ENCODE measurements at places on chromosomes 16 and 17.
A peak's percentile ranks its signal among the peaks of the same experiment; 100 is the strongest.

GRCh38 chr17:64502809-64503208 lies 3.3 kb downstream of the DDX5 start:
- no peak for DNase-seq

- DNase-seq, result no peak
Observed at GRCh38 chr16:86033016-86033474, 134.1 kb downstream of the IRF8 start.

DNA sequence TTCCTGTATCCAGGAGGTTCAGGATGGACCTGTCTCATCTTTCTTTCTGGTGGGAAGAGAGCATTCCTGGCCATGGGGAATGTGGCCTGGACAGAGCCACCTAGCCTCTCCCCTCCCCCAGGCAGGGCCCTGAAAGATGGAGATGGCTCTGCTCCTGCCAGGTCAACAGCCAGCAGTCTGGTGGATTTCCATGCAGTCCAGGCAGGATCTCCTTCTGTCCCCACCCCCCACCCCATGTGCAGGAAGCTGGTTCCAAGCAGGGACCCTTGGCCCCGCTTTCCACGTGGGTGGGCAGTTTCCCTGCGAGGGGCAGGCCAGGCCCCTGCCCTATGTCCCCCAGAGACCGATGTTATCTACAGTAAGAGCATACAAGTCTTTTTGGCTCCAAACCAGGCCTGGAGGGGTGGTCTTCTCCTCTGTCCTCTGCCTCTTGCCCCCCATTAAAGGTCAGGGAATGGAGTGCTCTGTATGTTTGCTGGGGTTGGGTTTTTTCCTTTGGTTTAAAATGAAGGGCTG lies 240.5 kb downstream of the SEC14L1 start:
- no peak for DNase-seq

DNA sequence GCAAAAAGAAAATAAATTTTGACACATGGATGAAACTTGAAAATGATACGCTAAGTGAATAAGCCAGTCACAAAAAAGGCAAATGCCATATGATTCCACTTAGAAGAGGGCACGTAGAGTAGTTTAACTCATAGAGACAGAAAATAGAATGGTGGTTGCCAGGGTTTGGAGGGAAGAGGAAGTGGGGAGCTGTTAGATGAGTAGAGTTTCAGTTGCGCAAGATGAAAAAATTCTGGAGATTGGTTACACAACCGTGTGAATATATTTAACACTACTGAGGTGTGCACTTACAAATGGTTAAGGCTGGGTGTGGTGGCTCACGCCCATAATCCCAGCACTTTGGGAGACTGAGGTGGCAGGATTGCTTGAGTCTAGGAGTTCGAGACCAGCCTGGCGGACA lies 93.4 kb upstream of the TMEM132E start:
- DNase-seq, result no peak

DNA sequence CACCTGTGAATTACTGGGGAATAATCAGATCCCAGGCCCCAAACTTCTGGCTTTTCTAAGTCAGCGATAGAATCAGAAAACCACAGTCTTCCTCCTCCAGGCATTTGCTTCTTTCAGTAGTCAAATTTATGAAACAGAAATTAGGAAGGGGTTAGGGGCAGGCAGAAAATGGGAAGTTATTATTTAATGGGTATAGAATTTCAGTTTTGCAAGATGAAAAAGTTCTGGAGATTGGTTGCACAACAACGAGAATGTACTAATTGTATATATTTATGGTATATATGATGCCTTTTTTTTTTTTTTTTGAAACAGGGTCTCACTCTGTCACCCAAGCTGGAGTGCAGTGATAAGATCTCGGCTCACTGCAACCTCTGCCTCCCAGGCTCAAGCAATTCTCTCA lies 23.5 kb downstream of the ORC6 start:
- DNase-seq, result no peak

DNA sequence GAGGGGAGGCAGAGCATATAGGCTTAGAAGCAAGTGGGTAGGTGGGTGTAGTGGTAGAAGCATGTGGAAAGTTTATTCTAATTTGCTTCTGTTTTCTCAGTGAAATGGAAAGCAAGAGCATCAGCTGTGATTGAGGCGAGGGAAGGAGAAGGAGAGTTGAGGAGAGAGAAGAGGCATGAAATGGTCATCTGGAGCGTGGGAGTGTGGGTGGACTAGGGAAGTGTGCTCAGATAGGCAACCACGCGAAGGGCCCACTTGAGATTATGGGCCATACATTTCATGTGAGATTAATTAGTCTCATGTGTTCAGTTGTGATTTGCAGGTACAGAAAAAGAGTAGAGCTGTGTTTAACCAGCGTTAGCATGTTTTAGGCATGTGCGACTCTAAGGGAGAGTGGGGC lies 20.8 kb upstream of the CDC6 start:
- DNase-seq, result no peak

DNA sequence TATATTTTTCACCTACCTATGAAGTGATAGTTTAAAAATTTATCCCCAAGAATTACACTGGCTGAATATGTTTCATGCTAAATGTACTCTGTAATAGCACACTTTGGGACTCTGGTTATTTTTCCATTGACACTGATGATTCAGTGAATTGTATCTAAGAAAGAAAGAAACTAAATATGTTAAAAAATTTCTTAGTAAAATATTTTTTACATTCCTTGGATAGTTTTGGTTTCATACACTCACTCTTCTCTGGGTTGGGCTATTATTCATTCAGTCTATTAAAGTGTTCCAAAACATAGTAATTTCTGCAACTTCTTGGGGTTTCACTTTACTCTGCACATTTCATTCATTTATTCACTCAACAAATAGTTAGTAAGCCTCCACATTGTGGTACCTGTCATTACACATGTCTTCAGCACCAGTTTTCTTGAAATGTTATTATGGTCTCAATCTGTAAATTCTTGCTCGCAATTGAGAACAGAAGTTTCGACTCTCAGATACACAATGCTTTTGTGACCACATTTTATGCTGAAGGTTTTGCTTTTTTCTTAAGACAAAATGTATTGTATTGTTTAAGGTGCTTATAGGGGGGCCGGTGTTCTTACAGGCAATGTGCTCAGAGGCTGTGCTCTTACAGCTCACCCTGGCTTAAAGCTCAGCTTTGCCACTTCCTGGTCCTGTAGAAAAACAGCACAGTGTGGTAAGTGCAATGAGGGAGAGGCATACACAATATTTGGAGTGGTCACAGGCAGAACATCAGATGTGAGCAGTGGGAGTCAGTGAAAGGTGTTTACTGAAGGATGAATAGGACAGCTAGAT lies 17.4 kb downstream of the CNTNAP4 start:
- DNase-seq, result no peak

DNA sequence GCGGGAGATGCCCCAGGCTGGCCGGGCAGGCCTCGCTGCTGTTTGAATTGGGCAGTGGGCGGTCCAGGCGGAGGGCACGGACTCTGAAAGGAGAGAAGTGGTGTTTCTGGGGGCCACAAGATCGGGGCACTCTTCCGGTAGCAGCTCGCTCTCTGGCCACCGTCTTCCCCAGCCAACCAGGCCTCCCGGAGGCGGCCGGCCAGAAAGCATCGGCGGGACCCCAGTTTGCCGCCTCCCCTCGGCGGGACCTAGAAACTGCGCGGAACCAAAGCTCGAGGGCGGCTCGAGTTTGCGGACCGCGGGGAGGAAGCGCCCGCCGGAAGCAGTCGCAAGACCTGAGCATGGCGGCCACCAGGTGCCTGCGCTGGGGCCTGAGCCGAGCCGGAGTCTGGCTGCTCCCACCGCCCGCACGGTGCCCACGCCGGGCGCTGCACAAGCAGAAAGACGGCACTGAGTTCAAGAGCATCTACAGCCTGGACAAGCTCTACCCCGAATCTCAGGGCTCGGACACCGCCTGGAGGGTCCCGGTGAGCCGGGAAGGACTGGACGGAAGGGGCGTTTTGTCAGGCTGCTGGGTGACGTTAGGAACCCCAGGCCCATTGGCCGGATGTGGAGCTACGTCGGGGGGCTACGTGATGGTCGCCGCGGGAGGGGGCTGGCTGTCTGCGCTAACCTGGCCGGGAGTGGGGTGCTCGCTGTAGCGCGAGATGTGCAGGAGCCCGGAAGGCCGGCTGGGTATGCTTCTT lies at the start of gene MRPL58:
Gene MRPL58, plus strand, starts transcription at position 325 of the 746 bp plus-strand sequence. Its CDS starts 17 bp downstream, at position 342.
- peak; percentile 89 for DNase-seq

- no peak for DNase-seq
Observed at GRCh38 chr17:82870091-82870491, 30.3 kb upstream of the ZNF750 start.

DNA sequence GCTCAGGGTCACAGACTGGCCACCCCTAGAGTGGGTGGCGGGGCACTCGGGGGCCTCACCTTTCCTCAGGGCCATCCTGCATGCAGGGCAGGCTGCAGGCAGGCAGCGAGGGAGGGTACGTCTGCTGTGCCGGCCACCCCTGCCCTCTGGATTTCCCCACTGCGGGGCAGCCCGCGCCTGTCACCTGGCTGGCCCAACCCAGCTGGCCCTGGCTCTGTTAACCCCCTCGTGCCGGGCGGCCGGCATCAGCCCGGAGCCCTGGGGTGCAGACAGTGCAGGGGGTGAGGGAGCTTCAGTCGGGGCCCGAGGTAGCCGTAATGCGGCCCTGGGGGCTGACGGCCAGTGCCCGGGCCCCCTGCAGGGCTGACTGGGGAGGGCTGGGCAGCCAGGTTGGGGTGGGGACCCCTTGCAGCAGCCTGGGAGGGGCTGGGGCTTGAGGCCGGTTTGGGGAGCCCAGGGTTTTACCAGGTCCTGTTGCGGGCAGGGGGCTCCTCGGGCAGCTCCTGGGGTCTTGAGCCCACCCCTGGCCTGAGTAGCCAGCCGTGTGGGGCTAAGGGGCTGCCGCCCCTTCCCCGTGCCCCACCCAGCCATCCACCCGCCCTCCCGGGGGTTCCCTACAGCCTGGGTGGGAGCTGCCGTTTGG lies at the start of gene IGFALS:
Gene IGFALS, minus strand, starts transcription at position 128 of the 643 bp plus-strand sequence. Its CDS starts 53 bp downstream, at position 75.
- no peak for DNase-seq

DNA sequence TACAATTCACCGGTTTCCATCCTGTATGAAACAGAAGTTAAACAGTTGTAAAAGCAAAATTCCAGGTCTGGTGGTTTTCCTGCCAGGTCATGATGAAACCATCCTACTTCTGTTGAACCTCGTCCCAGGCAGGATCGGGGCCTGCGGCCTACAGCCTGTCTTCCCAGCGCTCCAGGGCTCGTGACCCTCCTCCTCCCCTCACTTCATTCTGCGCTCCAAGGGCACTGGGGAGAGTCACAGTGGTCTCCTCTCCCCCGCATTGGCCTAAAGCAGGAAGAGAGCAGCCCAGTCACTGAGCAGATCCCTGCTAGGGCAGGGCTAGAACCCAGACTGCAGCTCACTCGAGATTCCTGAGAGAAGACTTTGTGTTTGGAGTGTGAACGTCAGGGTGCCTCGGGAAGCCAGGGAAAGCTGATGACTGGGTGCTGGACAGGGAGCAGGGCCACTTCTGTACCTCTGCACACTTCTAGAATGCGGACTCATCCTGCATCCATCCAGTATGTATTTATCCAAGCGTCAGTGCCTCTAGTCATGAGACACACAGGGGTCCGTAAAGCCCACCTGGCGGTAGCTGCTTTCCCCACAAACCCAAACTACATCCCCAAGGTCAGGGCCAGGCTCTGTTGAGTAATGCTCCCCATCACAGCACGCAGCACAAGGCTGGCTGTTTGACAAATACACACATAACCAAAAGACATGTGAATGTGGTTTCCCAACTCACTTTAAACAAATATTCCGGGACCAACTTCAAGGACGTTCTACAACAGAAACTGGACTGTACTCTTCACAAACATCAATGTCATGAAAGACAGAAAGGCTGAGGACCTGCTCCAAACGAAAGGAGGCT lies 1.7 kb upstream of the ITGAE start:
- no peak for DNase-seq

- peak; percentile 18 for DNase-seq
Observed at GRCh38 chr17:48997103-48997826, at the start of gene IGF2BP1. TSS of gene IGF2BP1 (plus strand) at chr17:48997385. CDS start at chr17:48997746, 361 bp downstream.

DNA sequence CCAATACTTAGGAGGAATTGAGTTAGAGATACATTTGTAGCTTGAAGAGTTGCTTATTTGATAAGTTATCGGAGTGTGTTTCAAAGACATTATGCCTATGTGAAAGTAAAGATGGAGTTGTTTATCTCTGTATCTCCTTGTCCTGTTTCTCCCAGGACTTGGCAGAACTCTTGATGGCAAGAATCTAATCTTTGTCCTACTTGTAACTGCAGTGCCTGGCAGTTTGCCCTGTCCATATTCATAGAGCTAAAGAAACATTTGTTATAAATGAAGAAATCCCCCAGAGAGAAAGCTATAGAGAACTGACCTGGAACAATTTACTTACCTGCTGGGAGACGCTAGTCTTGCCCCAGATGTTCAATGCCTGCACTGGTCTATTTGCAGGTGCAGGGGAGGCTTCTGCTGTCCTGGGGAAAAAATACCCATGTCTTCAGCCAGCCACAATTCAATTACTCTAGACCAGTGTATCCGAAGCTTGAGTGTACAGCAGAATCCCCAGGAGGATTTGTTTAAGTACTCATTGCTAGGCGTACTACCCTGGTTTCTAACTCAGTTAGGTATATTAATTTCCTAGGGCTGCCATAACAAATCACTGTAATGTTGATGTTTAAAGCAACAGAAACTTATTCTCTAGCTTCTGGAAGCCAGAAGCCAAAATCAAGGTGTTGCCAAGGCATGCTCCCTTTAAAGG lies 410.0 kb upstream of the HSBP1 start:
- no peak for DNase-seq

DNA sequence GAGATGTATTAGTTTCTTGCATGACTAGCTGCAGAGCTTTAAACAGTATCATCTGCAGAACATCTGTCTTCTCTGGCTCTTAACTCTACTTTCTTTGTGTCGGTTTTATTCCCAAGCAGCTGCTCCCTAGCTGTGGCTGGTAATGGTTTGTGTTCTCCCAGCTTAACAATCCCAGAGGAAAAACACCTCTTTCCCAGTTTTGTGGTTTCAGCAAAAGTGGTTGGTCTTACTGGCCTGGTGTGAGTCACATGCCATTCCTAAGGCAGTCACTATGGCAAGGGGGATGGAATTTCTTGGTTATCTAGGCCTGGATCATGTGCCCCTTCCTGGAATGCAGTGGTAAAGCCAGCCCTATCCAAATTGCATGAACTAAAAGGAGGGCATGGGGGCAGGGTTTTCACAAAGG lies 27.5 kb downstream of the OMG start:
- no peak for DNase-seq

GRCh38 chr16:66064801-66065530 lies 301.5 kb upstream of the CDH5 start:
- DNase-seq, result no peak

GRCh38 chr16:12833926-12834325 lies 30.2 kb upstream of the CPPED1 start:
- DNase-seq, result no peak

DNA sequence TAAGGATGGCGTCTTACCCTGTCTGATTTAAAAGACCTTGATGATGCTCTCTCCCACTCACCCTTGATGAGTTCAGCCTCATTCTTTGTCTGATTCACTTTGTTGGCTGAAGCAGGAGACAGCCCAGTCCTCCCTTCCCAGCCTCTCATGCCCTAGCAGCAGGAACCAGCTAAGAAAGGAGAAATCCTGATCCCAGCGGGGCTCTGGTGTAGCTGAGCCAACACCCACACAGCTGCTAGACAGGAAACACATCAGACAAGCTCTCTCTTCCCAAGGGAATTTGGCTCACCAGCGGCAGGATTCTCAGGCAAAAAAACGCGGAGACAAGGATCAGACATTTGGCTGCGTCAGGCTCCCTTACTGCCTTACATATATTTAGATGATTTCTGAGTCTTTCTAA lies 211.5 kb downstream of the CDH11 start:
- DNase-seq, result no peak

Measured in activated naive CD8-positive, alpha-beta T cell treated with anti-CD3 and anti-CD28 coated beads for 36 hours (primary cell).